Sciatic nerve (tissue), 2 donors: ENCODE measurements at places on chromosomes 12 and 14.

GRCh38 chr14:31283578-31284252 is 76.1 kb upstream of the HECTD1 start:
- DNase-seq, result no peak

DNA sequence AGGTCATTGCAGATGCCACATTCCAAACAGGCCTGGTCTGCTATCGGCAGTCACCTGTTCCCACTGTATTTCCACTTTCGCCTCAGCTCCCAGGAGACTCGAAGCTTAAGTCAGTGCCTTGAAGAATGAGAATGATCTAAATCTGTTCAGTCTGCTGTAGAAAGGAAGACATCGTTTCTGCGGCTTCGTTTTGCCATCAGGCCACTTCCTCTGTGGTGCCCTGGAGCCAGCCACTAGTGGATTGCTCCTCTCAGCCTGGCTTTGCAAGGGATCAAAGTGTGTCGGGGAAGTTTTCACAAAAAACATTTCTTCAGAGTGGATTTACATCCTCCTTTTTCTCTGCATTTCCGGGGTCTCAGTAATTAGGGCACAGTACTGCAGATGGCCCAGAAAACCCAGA is 66.7 kb downstream of the AACS start:
- no peak for DNase-seq

GRCh38 chr14:72535485-72535884 is 358.4 kb downstream of the DPF3 start:
- no peak for DNase-seq

DNA sequence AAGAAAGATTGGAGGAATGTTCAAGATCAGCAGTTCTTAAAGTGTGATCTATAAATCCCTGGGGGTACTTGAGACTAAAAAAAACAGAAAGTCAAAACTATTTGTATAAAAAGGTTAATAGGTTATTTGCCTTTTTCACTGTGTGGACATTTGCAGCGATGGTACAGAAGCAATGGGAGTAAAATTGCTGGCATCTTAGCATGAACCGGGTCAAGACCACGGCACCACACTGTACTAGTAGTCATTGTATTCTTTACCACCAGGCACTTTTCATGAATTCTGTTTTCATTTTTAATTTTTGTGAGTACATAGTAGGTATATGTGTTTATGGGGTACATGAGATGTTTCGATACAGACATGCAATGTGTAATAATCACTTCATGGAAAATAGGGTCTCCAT is 126.2 kb downstream of the IPO8 start:
- no peak for DNase-seq

- no peak for DNase-seq
These were observed 8.8 kb upstream of the SLC24A4 start for GRCh38 chr14:92314182-92314581.

DNA sequence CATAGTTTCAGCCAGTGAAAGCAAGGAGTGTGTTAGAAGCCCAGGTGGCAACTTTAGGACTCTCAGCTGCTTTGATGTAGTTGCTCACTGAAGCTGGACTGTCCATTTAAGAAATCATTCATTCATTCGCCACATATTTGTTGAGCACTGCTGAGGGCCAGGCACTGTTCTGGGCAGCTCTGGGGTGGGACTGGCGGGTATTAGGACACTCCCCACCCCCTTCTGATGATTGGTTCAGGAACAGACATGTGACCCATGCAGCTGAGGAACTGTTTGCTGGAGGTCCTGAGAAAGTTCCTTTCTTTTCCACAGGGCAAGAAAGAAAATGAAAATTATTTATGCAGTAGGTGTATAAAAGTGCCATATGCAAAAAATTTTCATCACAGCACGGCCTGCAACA is 70.3 kb upstream of the CHST11 start:
- no peak for DNase-seq

GRCh38 chr14:27270716-27271115 is 672.9 kb upstream of the NOVA1 start:
- no peak for DNase-seq

GRCh38 chr14:90853116-90853515 is 36.9 kb upstream of the TTC7B start:
- DNase-seq, result no peak

DNA sequence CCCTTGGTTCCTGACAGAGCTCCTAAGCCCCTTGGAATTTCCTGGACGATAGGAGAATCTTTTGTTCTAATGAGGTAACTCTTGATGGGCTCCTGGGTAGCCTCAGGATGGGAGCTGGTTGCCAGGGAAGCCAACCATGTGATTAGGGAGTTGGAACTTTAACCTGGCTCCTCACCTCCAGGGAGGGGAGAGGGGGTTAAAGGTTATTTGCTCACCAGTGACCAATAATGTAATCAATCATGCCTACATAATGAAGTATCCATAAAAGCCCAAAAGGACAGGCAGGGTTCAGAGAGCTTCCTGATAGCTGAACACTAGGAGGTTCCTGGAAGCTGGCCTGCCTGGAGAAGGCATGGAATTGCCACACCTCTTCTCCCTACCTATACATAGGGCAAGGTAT is 6.2 kb upstream of the CNOT2 start:
- no peak for DNase-seq

- no peak for DNase-seq
These were observed 189.9 kb upstream of the PELI2 start for GRCh38 chr14:55928276-55928675.

DNA sequence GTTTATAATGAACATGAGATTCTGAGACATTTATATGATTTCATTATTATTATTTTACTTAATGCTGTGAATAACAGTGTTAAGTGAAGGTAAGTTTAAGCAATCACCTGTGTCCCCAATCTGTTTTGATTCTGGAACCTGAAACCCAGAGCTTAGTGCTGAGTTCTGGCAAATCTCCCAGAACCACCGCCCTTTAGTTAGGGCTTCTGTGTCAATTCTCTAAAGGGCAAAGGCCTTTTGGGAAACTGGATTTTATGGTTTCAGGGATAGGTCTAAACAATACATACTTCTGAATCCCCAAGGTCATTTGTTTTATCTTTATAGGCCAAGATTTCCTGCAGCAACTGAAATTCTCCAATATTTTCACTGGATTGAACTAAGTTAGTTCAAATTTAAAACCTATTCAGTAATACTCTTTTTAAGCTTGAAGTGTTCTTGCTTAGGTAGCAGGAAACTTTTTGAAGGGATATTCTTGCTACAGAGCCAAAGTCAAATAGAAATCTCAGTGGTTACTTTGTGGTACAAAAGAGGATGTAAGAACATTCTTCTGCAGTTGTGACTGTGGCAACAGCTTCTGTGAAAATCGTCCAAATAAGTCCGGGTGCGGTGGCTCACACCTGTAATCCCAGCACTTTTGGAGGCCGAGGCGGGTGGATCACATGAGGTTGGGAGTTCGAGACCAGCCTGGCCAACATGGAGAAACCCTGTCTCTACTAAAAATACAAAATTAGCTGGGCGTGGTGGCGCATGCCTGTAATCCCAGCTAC is 10.0 kb upstream of the PKP2 start:
- DNase-seq, result no peak

GRCh38 chr14:32908196-32909084 is 30.2 kb upstream of the NPAS3 start:
- DNase-seq, result no peak

GRCh38 chr14:68949601-68949965 is 29.5 kb downstream of the ACTN1 start:
- no peak for DNase-seq

DNA sequence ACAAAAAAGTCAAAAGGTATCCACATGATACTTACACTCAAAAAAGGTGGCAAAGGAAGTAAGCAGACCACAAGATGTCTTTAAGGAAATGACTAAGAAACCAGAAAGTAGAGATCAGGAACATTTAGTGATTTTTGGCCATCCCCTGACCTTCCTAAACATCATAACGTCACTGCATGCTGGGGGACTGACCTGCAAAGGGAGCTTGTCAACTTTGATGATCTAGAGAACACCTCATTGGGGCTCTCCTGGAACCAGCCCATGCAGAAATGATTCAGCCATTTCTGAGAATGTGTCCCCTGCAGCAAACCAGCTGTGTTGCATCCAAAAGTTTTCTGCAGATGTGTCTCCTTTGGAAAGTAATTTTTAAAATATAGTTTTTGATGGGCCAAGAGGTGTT is 152.2 kb upstream of the RASSF8 start:
- no peak for DNase-seq
